T-helper 1 cell (primary cell): ENCODE measurements at places on chromosomes 2 and 18.

DNA sequence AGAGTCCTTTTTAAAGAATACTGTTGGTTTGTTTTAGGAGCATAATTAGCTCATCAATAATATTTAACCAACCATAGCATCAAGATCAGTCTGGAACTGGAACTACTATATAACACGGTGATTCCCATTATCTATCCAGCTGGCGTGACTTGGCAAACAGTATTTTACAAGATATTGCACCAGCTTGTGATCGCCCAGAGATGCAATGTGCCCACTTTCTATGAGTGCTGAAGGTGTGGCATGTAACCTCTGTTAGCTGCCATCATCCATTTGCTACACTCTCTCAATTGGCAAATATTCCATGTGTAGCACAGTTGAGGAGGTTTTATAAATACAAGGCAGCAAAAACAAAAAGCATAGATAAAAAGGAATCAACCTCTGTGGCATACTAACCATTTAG is 64.9 kb downstream of the FIGN start:
- no peak for DNase-seq

- DNase-seq = no peak
These were observed 46.4 kb downstream of the ABCG8 start for GRCh38 chr2:43885132-43885632.

GRCh38 chr18:41371156-41372045 is 583.6 kb upstream of the PIK3C3 start:
- no peak for DNase-seq

DNA sequence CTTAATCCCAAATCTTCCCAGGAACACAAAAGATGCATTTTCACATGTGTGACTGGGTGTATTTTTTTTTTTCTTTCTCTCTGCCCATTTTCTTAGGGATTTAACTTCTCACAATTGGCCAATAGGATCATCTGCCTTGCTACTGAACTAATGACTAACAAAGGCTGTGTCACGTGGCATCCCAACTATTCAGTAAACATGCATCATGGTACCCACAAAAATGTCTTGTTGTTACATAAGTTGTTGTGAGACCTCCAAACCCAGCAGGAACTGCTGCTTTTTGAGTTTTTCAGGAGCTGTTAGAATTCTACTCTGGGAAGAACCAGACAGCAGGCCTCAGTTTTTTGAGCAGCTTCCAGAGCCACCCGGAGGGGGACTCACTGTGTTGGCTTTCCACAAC is 31.9 kb downstream of the GAD1 start:
- no peak for DNase-seq

- no peak for DNase-seq
These were observed 135.6 kb upstream of the SP5 start for GRCh38 chr2:170579511-170579910.

DNA sequence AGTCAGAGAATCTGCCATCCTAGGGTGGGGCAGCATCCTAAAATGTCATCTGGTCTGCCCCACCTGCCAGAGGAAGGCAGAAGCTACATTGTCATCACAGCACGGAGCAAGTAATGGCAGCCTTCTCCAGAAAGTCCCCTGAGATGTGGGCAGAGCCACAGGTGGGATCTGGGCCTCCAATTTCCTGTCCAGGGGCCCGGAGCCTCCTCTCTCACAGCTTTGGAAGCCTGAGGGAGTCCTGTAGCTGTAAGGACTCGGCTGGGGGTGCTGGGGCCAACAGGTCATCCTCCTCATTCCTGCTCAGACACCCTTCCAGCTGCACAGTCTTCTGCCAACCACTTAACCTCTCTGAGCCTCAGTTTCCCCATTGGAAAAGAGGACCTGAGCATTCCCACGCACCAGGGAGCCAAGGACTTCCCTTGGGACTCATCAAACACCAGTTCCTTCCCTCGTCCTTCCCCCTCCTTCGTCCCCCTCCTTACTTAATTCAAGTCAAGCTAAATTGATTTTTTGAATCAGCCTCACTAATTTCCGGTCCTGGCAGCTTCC is 48.6 kb upstream of the ID2 start:
- DNase-seq = no peak

- no peak for DNase-seq
These were observed 335.3 kb downstream of the DLGAP1 start for GRCh38 chr18:4119813-4120212.

- no peak for DNase-seq
These were observed 73.7 kb upstream of the RMDN2 start for GRCh38 chr2:37851428-37851827.

DNA sequence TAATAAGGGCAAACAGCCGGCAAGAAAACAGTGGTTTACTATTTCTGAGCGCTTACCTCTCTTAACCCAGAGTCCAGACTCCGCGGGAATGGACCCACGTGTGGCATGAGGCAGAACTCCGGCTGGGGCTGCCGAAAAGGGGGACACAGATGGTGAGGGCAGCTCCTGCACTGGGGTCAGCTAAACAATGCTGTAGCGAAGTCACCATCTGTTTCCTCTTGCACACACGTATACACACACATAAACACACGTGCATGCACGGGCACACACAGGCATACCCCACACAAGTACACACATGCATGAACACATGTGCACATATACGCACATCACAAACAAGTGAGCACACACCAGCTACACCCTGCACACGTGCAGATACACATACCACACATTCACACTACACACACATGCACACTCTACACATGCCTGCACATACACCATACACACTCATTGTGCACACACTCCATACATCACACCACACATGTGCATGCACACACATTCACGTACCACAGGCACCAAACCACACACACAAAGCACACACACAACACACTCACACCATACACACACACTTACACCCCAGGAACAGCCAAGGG is 105.9 kb upstream of the ID2 start:
- no peak for DNase-seq

DNA sequence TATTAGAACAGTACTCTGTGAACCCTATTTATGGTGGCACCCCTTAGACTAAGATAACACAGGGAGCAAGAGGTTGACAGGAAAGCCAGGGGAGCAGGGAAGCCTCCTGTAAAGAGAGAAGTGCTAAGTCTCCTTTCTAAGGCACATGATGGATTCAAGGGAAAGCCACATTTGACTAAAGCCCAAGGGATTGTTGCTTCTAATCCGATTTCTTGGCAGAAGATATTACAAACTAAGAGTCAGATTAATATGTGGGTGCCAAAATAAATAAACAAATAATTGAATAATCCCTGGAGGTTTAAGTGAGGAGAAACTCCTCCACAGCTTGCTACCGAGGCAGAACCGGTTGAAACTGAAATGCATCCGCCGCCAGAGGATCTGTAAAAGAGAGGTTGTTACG is 333.2 kb downstream of the SOX11 start:
- DNase-seq = no peak

- no peak for DNase-seq
These were observed 17.5 kb downstream of the VRK2 start for GRCh38 chr2:58064086-58064485.

DNA sequence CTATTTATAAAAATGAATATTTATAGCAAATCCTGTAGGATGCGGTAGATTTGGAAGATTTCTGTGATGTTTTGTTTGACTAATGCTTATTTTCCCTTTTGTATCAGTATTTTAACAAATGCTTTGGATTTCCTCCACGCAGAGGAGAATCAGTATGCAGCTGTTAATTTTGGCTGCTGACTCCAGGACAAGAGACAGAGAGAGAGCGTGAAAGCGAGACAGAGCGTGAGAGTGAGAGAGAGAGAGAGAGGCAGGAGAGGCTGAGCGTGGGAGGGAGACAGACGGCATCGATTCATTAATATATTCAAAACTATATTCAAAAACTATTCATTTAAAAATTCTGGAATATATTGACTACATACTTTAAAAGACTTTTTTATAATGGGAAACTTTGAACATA is 62.5 kb downstream of the RRM2 start:
- no peak for DNase-seq

GRCh38 chr2:84299211-84299775 is 159.8 kb downstream of the SUCLG1 start:
- no peak for DNase-seq

DNA sequence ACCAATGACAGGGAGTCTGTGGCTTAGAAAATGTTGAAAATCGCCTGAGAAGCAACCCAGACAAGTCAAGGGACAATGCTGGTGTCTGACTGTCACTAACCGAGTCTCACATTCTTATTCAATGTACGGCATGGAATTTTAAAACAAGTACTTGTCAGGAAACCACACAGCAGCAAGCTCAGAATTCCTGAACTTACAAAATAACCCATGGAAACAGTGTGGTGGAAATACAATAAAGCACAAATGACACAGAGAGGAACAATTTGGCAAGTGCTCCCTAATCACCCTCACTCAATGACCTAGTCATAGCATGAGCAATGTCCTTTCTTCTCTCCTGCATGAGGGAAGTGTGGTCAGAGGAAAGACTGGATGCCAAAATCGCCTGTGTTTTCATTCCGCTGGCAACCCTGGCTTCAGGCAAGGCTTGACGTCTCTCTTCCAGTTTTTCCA is 154.0 kb downstream of the SATB2 start:
- no peak for DNase-seq

DNA sequence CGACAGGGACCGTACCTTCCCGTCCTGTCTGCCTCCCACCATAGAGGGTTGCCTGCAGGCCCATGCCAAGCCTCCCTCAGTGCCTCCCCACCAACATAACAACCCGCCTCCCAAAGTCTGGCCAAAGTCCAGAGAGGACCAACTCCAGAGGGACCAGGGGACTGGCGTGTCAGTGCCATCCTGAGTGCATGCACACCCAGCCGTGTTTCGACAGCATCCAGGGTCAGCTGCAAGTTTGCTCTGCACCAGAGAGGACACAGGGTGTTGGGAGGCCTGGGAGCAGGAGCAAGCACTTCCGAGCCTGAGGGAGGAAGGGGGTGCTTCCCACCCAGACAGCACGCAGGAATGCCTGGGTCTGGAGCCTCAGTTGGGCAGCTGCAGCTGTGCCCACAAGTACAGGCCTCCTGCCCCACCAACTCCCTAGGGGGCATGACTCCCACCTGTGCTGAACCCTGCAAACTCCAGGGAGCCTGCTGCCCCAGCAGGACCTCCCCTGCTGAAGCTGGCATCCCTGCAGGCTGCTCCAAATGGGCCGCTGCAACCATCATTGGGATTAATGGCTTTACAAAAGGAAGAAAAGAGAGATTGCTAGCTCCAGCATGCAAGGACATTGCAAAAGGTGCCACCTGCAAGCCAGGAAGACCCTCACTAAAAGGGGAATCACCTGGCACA is 618.1 kb upstream of the FSHR start:
- DNase-seq = no peak

DNA sequence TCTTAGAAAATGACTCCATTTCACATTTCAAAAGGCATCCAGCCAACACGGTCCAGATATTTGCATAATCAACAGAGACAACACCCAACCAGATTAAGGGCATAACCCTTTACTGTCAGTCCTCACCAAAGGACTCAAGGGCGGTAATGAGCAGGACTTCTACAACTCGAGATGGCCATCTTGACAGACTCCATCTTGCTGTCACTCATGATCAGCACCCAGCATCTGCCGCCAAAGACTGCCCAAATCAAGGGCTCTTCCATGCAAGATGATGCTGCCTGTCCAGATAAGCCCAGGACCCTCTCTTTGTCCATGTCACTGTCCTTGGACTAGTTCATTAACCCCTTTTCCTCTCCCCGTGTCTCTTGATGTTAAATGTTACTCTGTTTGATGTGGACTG is 77.9 kb downstream of the UXS1 start:
- DNase-seq = no peak

- no peak for DNase-seq
These were observed 8.1 kb upstream of the ERFE start for GRCh38 chr2:238150686-238151085.

GRCh38 chr18:73992242-73993022 is 155.2 kb downstream of the FBXO15 start:
- DNase-seq = no peak

DNA sequence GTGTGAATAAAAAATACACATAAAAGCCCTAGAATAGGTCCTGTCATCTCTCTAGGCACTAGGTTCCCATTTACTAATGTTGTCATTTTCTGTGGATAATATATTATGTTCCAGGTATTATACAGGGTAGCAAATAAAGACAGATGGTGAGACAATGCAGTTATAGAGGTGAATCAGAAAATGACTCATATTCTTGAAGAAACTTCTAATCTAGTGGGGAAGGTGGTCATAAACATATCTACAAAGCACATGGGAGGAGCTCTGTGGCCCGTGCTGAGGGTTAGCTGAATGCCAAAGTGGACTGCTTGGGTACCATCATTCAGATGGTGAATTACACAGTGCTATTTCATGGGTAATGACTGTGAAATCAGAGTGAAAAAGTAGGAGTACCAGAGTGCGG is 700.9 kb downstream of the ERBB4 start:
- DNase-seq = no peak

GRCh38 chr18:54900290-54900689 is 59.0 kb downstream of the CCDC68 start:
- DNase-seq = no peak

GRCh38 chr2:177272765-177273164 is 8.2 kb upstream of the NFE2L2 start:
- no peak for DNase-seq

GRCh38 chr2:47767880-47768609 is 14.9 kb upstream of the MSH6 start:
- DNase-seq = peak; percentile 51

- DNase-seq = no peak
These were observed 170.7 kb downstream of the STK39 start for GRCh38 chr2:168076731-168077130.

DNA sequence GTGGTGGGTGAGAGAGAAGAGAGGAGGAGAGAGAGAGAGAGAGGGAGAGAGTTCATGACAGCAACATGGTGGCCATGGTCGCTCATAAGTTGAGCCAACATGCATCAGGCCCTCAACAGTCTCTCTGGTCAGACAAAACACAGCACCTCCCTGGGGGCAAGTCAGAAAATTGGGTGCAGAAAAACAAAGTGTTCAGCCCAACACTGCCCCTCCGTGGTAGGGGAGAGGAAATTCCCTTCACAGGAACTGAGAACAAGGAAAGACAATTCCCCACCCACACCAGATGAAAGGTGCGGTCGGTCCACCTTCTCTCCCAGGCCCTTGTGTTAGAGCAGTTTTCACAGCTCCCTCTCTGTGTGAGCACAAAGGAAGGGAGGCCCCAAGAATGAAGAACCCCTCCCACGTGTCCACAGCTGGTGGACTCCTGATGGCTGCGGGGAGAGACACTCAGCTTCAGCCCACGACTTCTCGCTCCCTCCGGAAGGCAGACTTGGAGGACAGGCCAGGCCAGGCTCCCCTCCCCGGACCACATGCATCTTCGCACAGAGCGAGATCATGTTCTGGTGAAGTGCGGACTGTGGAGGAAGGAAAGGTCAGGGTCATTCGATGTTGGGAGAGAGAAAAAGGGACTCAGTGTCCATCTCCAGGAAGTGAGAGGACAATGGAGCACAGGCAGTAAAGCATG is 181.7 kb downstream of the ANAPC1 start:
- DNase-seq = no peak

- no peak for DNase-seq
These were observed 394.2 kb upstream of the ZEB2 start for GRCh38 chr2:144914113-144914512.

DNA sequence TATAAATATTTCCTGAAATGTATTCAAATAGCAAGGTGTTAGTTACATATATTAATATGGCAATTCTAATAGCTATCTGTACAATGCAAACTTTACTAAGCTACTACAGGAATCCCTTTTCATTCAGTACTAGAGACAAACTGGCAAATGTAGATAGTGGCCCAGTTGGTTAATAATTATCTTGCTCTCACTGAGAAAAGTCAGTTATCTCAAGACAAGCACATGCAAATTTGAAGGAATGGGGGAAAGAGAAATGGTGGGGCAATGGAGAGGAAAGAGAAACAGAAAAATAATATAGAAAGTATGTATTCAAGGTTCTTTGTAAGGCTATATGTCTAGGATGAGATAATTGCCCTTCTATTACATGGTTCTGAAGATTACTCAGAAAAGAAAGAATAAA is 280.0 kb downstream of the FIGN start:
- no peak for DNase-seq
